Type B pancreatic cell (in vitro differentiated cells): ENCODE measurements at places on chromosomes 13 and 19. TPM values are rescaled to one million over a fixed set of nuclear protein-coding genes. Genes with fewer than 3 reads are reported as not detected.

GRCh38 chr19:42440357-42441048 lies 2.2 kb downstream of the CXCL17 start:
- peaks cover 42% of the 10 kb centered on the region for H3K4me1 ChIP-seq
- no peaks in the 10 kb centered on the region for H3K36me3 ChIP-seq
- peak; percentile 78 for DNase-seq
- peak overlapping the region; percentile 96 for H3K27ac ChIP-seq
- peak overlapping the region; percentile 72 for H3K4me3 ChIP-seq

- H3K4me3 ChIP-seq: no peak overlapping the region
- H3K27ac ChIP-seq: no peak overlapping the region
Measured at GRCh38 chr19:28045621-28046020, 1167.3 kb downstream of the UQCRFS1 start.

DNA sequence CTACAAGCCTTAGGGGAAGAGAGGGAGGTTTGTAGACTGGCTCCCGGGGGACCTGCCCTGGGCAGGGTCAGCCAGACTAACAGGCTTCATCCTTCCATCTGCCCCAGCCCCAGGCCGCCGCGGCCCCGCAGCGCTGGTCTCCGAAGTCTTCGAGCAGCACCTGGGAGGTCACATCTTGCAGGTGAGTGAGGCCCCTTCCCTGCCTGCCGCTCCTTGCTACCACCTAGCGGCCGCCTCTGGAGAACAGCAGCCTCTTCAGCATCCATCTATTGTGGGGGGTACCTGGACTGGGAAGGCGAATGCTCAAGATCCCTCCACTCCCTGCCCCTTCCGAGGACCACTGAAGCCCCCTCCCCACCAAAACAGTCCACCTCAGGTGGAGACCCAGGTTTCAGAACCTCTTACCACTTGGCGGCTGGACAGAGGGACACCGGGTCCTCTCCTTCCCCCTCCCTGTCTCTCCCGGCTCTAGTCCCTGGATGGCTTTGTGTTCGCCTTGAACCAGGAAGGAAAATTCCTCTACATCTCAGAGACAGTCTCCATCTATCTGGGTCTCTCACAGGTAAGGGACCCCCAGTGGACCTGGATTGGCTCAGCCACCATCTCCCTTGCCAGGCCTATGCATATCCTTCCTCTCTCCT lies 12.7 kb downstream of the NPAS1 start:
- peaks cover 36% of the 10 kb centered on the region for H3K27me3 ChIP-seq
- H3K4me3 ChIP-seq: no peak overlapping the region
- no peak overlapping the region for H3K27ac ChIP-seq
- H3K4me1 ChIP-seq: peaks cover 17% of the 10 kb centered on the region

DNA sequence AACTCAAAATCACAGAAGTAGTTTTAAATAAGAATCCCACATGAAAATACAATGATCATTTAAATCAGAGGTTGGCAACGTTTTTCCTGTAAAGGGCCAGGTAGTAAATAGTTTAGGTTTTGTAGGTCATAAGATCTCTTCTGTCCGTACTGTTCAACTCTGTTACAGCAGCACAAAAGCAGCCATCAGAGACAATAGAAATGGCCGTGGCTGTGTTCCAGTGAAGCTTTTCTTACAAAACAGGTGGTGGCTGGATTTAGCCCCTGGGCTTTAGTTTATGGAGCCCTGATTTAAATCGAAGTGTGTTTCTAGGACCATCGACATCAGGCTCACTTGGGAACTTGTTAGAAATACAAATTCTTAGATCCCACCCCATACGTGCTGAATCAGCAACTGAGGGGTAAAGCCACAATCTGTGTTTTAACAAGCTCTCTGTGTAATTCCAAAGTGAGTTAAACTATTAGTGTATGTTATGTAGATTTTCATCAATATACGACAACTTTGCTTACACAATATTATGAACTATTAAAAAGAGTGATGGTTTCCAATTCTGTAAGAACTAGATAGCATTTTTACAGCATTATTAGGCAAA lies 54.8 kb upstream of the MIR17HG start:
- H3K27ac ChIP-seq: no peak overlapping the region
- no peak for DNase-seq
- peaks cover 7% of the 10 kb centered on the region for H3K4me1 ChIP-seq
- H3K36me3 ChIP-seq: no peaks in the 10 kb centered on the region
- peaks cover 2% of the 10 kb centered on the region for H3K27me3 ChIP-seq

GRCh38 chr19:14346279-14346678 lies 35.0 kb upstream of the ADGRE5 start:
- DNase-seq: no peak
- H3K27ac ChIP-seq: no peak overlapping the region
- no peak overlapping the region for H3K4me3 ChIP-seq
- peaks cover 10% of the 10 kb centered on the region for H3K4me1 ChIP-seq

DNA sequence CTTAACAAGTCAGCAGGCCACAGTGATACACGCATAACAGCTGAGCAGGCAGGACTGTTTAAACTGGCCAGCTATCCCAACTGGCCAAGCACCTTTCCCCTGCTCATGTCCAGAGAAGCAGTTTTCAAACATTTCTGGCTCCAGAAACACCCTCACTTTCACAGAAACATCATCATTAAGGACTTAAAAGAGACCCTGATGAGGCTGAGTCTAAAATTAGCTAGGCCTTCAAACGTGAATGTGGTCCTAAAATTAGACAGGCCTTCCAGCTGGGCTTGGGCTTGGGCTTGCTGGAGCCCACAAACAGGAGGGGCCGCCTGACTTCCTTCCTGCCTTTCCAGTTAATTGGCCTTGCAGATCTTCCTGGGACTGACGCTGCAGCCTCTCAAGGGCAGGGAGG lies 334.2 kb downstream of the DNAJC15 start:
- no peak overlapping the region for H3K27ac ChIP-seq
- peaks cover 32% of the 10 kb centered on the region for H3K4me1 ChIP-seq
- no peak overlapping the region for H3K4me3 ChIP-seq
- no peaks in the 10 kb centered on the region for H3K36me3 ChIP-seq

GRCh38 chr19:53396525-53396868 lies 1.5 kb downstream of the ZNF765 start:
- H3K36me3 ChIP-seq: peaks cover 19% of the 10 kb centered on the region
- H3K27ac ChIP-seq: peak overlapping the region; percentile 91
- DNase-seq: no peak
- peak overlapping the region; percentile 92 for H3K4me3 ChIP-seq
- H3K4me1 ChIP-seq: peaks cover 17% of the 10 kb centered on the region

GRCh38 chr19:7478173-7478842 lies 10.5 kb downstream of the PEX11G start:
- no peaks in the 10 kb centered on the region for H3K27me3 ChIP-seq
- H3K4me1 ChIP-seq: peaks cover 14% of the 10 kb centered on the region
- no peaks in the 10 kb centered on the region for H3K36me3 ChIP-seq
- no peak overlapping the region for H3K27ac ChIP-seq
- no peak for DNase-seq

DNA sequence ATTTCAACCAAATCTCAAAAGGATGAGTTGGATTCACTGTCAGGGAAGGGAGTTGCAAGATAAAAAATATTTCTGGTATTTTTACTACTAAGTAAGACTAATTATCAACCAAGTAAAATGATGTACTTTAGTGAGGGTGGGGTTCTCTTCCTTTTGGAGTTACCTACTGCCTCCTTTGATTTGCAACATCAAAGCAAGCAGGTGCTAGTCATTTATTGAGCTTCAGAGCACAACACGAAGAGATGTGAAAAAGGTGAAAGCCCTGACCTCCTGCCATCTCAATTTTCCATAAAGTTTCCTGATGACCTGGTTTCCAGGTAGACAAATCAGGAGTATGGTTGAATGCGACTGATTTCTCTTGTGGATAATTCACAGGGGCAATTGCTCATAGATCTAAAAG lies 96.0 kb downstream of the CDADC1 start:
- H3K4me3 ChIP-seq: no peak overlapping the region
- H3K27ac ChIP-seq: no peak overlapping the region
- no peaks in the 10 kb centered on the region for H3K4me1 ChIP-seq
- no peaks in the 10 kb centered on the region for H3K27me3 ChIP-seq

- DNase-seq: peak; percentile 83
- no peaks in the 10 kb centered on the region for H3K4me1 ChIP-seq
- peaks cover 25% of the 10 kb centered on the region for H3K27me3 ChIP-seq
- no peak overlapping the region for H3K27ac ChIP-seq
- no peaks in the 10 kb centered on the region for H3K36me3 ChIP-seq
- no peak overlapping the region for H3K4me3 ChIP-seq
Measured at GRCh38 chr19:5369962-5370367, 29.4 kb upstream of the PTPRS start.

GRCh38 chr13:95360052-95360451 lies 58.8 kb upstream of the ABCC4 start:
- DNase-seq: no peak
- H3K27ac ChIP-seq: no peak overlapping the region
- H3K36me3 ChIP-seq: no peaks in the 10 kb centered on the region

- H3K4me3 ChIP-seq: no peak overlapping the region
- H3K27me3 ChIP-seq: peaks cover 13% of the 10 kb centered on the region
- peaks cover 36% of the 10 kb centered on the region for H3K4me1 ChIP-seq
- peaks cover 4% of the 10 kb centered on the region for H3K36me3 ChIP-seq
- no peak overlapping the region for H3K27ac ChIP-seq
- DNase-seq: no peak
Measured at GRCh38 chr13:31209172-31209840, 9.5 kb downstream of the B3GLCT start.

GRCh38 chr19:12665281-12665573 lies 1.3 kb downstream of the MAN2B1 start:
- H3K4me1 ChIP-seq: peaks cover 13% of the 10 kb centered on the region
- no peaks in the 10 kb centered on the region for H3K27me3 ChIP-seq
- H3K36me3 ChIP-seq: peaks cover 3% of the 10 kb centered on the region
- H3K4me3 ChIP-seq: peak overlapping the region; percentile 51
- no peak for DNase-seq

DNA sequence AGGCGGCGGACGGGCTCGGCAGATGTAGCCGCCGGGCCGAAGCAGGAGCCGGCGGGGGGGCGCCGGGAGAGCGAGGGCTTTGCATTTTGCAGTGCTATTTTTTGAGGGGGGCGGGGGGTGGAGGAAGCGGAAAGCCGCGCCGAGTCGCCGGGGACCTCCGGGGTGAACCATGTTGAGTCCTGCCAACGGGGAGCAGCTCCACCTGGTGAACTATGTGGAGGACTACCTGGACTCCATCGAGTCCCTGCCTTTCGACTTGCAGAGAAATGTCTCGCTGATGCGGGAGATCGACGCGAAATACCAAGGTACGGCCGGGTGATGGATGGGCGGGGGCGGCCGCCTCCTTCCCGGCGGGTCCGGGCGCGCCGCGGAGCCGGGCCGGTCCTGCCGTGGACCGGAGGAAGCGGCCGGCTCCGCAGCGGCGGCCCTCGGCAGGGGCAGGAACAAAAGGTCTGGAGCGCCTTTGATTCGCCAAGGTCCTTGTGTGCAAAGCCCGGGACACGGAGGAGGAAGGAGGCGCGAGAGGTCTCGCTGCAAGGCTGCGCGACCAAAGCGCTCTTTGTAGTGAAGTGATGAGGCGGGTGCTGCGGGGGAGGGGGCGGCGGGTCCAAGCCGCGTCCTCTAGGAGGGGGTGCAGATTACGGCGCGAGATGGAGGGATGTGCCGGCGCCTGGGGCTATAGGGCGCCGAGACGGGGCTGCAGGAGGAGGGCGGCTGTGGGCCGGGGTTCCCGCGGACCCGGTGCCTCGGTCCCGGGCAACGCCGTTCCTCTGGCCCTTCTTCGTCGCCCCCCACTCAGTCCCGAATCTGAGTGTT lies 689 bp downstream of the ING1 start:
- H3K4me1 ChIP-seq: peaks cover 15% of the 10 kb centered on the region
- H3K4me3 ChIP-seq: peak overlapping the region; percentile 100
- peaks cover 7% of the 10 kb centered on the region for H3K27me3 ChIP-seq
- no peak for DNase-seq
- no peaks in the 10 kb centered on the region for H3K36me3 ChIP-seq

DNA sequence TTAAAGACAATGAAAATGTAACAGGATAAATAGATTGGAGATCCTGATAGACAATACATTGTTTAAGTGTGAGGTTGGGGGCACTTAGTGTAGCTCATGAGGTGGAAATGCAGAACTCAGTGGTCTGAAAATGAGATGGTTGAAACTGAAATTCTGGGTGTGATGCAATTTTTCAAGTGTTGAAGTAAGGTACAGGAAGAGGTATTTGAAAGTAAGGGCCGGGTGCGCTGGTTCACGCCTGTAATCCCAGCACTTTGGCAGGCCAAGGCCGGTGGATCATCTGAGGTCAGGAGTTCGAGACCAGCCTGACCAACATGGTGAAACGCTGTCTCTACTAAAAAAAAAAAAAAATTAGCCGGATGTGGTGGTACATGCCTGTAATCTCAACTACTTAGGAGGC lies 113.0 kb downstream of the UFM1 start:
- H3K27ac ChIP-seq: no peak overlapping the region
- H3K4me1 ChIP-seq: no peaks in the 10 kb centered on the region
- no peaks in the 10 kb centered on the region for H3K27me3 ChIP-seq
- DNase-seq: no peak
- no peak overlapping the region for H3K4me3 ChIP-seq

GRCh38 chr13:41610404-41610803 lies 153.1 kb downstream of the RGCC start:
- H3K36me3 ChIP-seq: peaks cover 25% of the 10 kb centered on the region
- DNase-seq: no peak
- peaks cover 47% of the 10 kb centered on the region for H3K4me1 ChIP-seq
- H3K27ac ChIP-seq: peak overlapping the region; percentile 93

GRCh38 chr13:50635504-50635903 lies 208.0 kb downstream of the DLEU7 start:
- no peak for DNase-seq
- H3K36me3 ChIP-seq: no peaks in the 10 kb centered on the region
- no peak overlapping the region for H3K4me3 ChIP-seq
- no peak overlapping the region for H3K27ac ChIP-seq
- H3K27me3 ChIP-seq: no peaks in the 10 kb centered on the region

DNA sequence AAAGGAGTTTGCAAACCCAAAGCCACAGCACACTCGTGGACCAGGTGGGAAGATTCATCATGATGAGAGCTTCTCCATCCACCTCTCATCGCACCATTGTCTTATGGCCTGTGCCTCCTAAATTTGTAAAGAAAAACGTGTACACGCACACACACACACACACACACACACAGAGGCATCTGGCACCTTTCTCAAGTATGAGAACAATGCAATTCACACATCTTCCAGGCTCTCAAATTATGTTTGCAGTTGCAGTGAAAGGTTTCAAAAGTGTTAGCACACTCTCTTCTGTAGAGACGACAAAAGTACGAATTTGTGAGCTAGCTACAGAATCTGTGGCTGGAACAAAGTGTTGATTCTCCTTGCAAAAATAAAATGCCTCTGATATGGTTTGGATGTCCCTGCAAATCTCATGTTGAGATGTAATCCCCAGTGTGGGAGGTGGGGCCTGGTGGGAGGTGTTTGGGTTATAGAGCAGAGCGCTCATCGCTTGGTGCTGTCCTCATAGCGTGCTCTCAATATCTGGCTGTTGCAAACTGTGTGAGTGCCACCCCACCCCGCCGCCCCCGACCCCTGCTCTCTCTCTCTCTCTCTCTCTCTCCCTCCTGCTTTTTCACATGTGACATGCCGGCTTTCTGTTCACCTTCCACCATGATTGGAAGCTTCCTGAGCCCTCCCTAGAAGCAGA lies 21.8 kb upstream of the RAB20 start:
- peaks cover 4% of the 10 kb centered on the region for H3K4me1 ChIP-seq
- no peak for DNase-seq
- no peak overlapping the region for H3K27ac ChIP-seq
- H3K27me3 ChIP-seq: no peaks in the 10 kb centered on the region

- H3K36me3 ChIP-seq: no peaks in the 10 kb centered on the region
- no peak overlapping the region for H3K27ac ChIP-seq
- DNase-seq: no peak
- H3K27me3 ChIP-seq: no peaks in the 10 kb centered on the region
- no peak overlapping the region for H3K4me3 ChIP-seq
Measured at GRCh38 chr13:97724450-97724849, 229.0 kb upstream of the IPO5 start.

The TGFB1 gene
- total RNA-seq: 2.3 and 3.4 TPM in 2 replicates

The LILRA5 gene
- not detected in 2 replicates for total RNA-seq

The PTPRH gene
- total RNA-seq: 3.9 and 4.3 TPM in 2 replicates

The ZNF382 gene
- total RNA-seq: 9.5 and 17.5 TPM in 2 replicates

The MISP3 gene
- total RNA-seq: 3.1 and 3.6 TPM in 2 replicates

The POU2F2 gene
- 0.57 and 1.7 TPM in 2 replicates for total RNA-seq

The ACER1 gene
- total RNA-seq: not detected in 2 replicates
